Activated CD8-positive, alpha-beta T cell treated with anti-CD3 and anti-CD28 coated beads for 36 hours (primary cell): ENCODE measurements at places on chromosomes 5 and 9. TPM values are rescaled to one million over a fixed set of nuclear protein-coding genes. Genes with fewer than 3 reads are reported as not detected.

Gene CNTLN
- 0.43 TPM for total RNA-seq

Gene GABRA1
- not detected for total RNA-seq

DNA sequence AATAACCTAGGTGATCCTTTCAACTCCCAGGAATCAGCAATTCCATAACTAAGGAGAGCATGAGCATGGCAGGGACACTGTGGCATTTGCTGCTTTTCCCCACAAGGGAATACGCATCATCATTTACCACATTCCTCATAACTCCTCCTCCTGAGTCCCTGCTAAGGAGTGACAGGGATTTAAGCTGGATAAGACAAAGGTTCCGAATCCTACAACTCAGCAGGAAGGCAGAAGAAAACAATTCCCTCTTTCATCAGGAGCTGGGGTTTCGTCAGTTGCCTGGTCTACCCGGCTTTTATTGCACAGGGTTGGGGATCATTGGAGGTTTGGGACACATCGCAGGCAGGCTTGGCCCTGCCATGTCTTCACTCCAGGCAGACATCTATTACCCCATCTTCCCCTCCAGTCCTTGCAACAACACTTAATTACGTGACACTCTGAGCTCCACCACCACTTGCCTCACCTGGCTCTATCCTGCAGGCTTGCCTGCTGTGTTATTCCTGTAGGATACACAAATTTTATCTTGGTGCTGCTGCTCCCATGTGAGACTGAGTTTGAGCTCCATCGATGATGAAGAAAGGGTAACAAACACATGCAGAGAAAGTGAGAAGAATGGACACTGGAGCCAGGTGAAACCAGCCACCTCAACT lies 563.0 kb upstream of the KLF4 start:
- no peak for DNase-seq
- H3K36me3 ChIP-seq: no peaks in the 10 kb centered on the region
- no peak overlapping the region for H3K27ac ChIP-seq
- H3K4me3 ChIP-seq: no peak overlapping the region
- no peaks in the 10 kb centered on the region for H3K27me3 ChIP-seq

GRCh38 chr9:78218890-78219289 lies 17.0 kb upstream of the CEP78 start:
- DNase-seq: no peak
- no peak overlapping the region for H3K4me3 ChIP-seq
- no peak overlapping the region for H3K27ac ChIP-seq
- H3K27me3 ChIP-seq: no peaks in the 10 kb centered on the region
- no peaks in the 10 kb centered on the region for H3K36me3 ChIP-seq
